ENCODE measurements at places on chromosomes 1 and 21.

GRCh38 chr1:115006191-115006590, 23.4 kb upstream of the TSHB start:
- DNase-seq: no peak

DNA sequence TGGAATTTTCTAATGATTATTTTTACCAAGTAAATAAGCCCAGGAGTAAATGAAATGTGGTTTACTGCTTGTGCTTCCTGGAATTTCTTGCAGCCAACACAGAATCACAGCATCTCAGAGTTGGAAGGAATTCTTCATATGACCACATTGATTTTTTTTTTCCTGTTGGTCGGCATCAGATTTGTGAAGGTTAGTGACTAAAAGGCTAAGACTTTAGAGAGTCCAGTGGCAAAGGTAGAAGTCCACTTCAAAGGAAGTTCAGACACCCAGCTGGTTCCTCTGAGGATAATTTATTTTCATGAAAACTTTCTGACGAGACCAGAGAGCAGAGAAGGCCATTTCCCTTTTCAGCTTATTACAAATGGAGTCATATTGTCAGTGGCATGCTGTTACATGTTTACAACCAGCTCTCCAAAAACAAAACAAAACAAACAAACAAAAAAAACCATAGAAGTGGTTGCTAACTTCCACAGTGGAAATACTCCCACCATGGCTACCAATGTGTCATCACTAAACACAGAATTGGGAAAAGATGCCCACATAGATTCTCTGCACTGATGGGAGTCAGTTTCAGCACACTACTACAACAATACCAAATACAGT, 77.2 kb upstream of the CDC42BPA start:
- DNase-seq: no peak

- DNase-seq: peak; percentile 59
These were observed 53.1 kb upstream of the ATF3 start for GRCh38 chr1:212555426-212555825.

- no peak for DNase-seq
These were observed 67.1 kb upstream of the PGBD5 start for GRCh38 chr1:230493264-230493663.

- DNase-seq: no peak
These were observed 845.4 kb upstream of the ADAMTS5 start for GRCh38 chr21:27812279-27812678.

DNA sequence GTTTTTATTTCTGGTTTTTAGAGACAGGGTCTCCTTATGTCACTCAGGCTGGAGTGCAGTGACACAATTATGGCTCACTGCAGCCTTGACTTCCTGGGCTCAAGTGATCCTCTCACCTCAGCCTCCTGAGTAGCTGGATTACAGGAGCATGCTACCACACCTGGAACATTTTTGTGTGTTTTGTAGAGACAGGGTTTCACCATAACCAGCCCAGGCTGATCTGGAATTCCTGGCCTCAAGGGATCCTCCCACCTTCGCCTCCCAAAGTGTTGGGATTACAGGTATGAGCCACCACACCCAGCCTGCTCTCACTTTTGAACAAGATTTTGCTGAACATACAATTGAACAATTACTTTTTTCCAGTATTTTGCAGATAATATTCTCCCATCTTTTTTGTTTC, 24.0 kb upstream of the HYI start:
- no peak for DNase-seq

GRCh38 chr1:208047476-208047934, 136.6 kb upstream of the CD34 start:
- no peak for DNase-seq

DNA sequence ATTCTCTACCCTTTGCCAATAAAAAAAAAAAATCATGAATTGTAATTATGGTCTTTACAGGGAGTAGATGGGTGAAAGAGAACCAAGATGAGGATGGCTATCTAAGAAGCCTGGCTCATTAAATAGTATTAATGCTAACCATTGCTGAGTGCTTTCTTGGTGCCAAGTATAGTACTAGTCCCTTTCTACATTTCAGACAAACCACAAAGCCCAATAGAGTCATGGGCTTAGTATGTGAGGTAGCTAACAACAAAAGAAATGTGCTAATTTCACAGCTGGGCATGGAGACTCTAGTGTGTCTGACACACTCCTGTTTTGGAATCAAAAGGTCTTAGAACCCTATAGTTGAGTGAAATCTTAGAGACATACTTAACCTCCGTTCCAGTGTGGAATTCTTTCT, 84.5 kb upstream of the ESRRG start:
- no peak for DNase-seq

GRCh38 chr1:217524787-217525520, 105.9 kb downstream of the GPATCH2 start:
- no peak for DNase-seq

GRCh38 chr1:70222716-70223235, 1.6 kb downstream of the SRSF11 start:
- no peak for DNase-seq

DNA sequence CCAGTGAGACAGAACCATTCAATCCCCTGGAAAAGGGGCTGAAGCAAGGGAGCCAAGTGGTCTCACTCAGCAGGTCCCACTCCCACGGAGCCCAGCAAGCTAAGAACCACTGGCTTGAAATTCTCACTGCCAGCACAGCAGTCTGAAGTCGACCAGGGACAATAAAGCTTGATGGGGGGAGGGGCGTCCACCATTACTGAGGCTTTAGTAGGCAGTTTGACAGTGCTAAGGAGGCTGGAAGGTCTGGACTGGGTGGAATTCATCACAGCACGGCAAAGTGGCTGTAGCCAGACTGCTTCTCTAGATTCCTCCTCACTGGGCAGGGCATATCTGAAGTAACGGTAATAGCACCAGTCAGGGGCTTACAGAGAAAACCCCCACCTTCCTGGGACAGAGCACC, 105.4 kb upstream of the GORAB start:
- DNase-seq: peak; percentile 32

DNA sequence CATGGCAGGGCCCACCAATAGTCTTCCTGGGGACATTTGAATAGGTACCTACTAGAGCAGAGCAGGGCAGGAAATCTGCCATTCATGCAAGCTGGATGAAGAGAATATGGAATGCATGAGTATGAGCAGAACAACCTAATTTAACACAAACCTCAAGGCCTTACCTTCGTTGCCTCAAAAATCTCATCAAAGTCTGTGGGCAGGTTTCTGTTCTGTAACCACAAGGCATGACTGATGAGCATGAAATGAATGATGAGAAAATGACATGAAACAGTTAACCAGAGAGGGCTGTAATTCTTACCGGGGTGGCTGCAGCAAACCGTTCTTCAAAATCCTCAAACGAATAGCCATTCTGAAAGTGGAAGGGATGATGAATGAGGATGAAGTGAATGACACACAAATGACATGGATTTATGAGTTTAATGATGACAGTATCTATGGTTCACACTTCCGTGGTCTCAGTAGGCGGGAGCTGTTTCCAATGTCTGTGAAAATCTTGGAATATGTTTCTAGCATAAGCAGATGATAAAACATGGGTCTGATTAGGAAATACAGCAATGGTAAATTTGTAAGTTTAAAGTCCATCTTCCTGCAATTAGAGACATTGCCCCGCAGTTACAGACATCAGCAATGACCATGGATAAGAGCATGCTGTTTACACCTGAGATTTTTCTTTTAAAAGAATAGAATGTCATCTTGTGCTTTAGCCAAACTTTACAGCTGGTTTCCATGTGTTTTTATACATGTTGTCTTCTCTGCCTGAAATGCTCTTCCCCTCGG, 67.6 kb upstream of the C8B start:
- no peak for DNase-seq

DNA sequence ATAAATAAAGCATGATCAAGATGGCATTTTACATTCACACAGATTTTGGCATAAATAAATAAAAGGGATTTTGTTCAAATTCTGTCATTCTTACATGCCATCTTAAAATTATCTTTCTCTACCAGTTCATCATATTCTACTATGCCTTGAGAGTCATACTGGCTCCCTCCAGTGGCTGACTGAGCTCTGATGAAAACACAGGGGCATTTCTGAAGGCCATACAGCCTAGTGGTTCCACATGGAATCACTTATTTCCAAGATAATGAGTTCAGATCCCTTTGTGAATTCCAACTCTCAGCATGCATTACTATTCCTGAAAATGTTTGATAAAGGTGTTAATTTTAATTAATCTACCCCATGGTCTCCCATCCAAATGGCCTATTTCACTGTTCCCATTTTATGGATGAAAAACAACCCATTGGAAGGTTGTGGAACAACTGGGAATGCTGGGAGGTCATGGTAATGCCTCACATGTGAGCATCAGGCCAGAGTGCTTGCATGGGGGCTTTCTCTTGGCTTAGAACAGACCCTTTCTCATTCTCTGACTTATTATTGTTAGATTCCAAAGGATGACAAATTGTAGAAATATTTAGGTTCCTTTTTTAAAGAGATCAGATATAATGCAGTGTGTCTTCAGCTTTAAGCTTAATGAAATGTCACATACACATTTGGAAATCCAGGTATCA, 622.4 kb upstream of the PKN2 start:
- DNase-seq: peak; percentile 86

- no peak for DNase-seq
These were observed 29.5 kb downstream of the TMEM53 start for GRCh38 chr1:44644806-44645205.

- DNase-seq: peak; percentile 39
These were observed 192.3 kb upstream of the HMCN1 start for GRCh38 chr1:185541871-185542301.

GRCh38 chr1:26302733-26303405, 3.6 kb downstream of the UBXN11 start:
- peak; percentile 82 for DNase-seq

DNA sequence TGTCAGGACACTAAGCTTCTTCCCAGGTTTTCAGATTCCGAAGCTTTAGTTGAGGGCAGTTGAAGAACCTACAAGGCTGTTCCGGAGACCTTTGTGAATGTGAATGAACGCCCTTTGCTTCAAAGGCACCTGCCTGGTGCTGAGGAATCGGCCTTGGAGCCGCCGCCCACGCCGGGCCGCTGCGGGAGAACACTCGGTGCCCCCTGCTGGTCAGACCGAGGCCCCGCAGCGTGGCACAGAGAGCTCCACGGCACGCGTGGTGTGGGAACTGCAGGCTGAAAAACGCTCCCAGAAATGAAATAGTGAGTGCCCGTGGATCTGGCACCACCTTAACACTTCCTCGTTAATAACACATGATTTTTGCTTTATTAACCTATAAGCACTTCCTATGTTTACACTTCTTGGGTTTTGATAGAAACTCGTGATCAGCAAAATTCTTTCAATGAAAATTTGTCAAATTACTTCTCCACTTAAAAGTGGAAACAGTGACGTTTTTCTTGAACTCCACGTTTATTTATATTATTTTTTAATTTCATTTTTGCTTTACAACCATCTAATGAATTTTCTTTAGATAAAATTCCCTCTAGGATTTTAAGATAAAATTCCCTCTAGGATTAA, 460.6 kb downstream of the DSCAM start:
- DNase-seq: peak; percentile 42

GRCh38 chr1:167904652-167905130, 9.2 kb downstream of the ADCY10 start:
- DNase-seq: peak; percentile 40

- DNase-seq: peak; percentile 25
These were observed 15.8 kb downstream of the IVL start for GRCh38 chr1:152924191-152924590.

- DNase-seq: no peak
These were observed 121.8 kb downstream of the SYF2 start for GRCh38 chr1:25110485-25110884.

- DNase-seq: peak; percentile 93
These were observed 3.1 kb downstream of the ACAP3 start for GRCh38 chr1:1304331-1305299.

- peak; percentile 65 for DNase-seq
These were observed 18.8 kb downstream of the KNCN start for GRCh38 chr1:46532498-46533178.

- DNase-seq: no peak
These were observed 112.4 kb upstream of the VANGL1 start for GRCh38 chr1:115529216-115529897.

- DNase-seq: no peak
These were observed 73.5 kb upstream of the LRRC7 start for GRCh38 chr1:69494221-69494620.

DNA sequence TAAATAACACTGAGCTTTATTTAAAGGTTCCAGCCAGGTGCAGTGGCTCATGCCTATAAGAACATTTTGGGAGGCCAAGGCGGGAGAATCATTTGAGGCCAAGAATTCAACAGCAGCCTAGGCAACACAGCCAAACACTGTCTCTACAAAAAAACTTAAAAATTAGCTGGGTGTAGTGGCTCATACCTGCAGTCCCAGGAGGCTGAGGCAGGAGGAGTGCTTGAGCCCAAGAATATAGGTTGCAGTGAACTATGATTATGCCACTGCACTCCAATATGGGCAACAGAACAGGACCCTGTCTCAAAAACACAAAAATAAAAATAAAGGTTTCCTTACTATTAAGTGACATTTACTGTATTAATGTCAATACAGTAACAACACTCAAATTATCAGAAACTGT, 2.1 kb downstream of the TAF12 start:
- DNase-seq: peak; percentile 59

- DNase-seq: no peak
These were observed 27.8 kb downstream of the COL18A1 start for GRCh38 chr21:45432575-45433255.

DNA sequence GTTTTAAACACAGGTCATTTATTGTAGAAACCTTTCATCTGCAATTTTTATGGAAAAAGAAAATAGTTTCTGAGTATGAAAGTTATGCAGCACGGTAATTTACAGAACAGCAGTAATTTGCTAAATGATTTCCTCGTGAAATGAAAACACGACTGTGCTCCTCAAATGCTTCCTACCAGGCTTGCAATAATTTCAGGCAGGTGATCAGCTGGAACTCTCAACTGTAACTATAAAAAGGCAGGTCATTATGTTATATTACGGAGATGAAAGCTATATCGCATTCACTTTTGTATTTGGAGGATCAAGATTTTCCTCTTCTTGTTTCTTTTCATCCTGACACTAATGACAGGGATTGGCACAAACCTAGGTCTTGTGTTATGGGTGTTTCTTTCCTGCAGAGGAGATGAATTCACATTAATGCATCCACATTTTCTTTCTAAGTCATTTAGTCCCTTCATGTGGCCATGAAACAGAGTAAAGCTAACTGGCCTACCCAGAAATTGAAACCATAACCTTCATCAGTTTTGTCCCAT, 57.4 kb downstream of the SAMSN1 start:
- DNase-seq: no peak

DNA sequence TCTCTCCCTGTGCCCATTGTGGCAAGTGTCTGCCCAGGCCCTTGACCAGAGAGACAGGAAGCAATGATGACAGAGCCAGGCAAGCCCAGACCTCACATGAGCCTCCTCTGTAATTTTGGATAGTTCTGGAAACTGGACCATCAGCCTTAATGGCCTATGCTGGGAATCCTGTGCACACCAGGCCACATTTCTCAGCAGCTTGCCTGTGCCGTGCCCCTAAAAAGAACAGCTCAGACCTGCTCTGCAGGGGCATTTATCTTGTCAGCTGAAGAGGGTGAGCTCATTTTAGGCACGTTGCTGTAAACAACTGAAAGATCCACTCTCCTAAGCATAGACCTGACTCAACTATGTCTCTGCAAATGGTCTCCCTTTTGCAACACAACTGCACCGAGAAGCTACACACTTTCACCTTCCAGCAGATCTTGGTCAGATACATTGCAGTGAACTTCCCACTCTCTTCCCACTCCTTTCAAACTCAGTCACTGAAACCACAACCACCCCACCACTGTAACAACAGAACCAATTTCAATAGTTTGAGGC, 53.5 kb upstream of the BACH1 start:
- DNase-seq: no peak

GRCh38 chr21:9750341-9751086, 770.9 kb upstream of the TPTE start:
- no peak for DNase-seq

All from mesendoderm (in vitro differentiated cells).